ENCODE measurements at places on chromosomes 1 and 21. TPM values are rescaled to one million over a fixed set of nuclear protein-coding genes. Genes with fewer than 3 reads are reported as not detected.

The TBX19 gene
- total RNA-seq, result 2.4 TPM

The IL22RA1 gene
- not detected for total RNA-seq

The IRF6 gene
- total RNA-seq, result 0.25 TPM

The SPAG17 gene
- total RNA-seq, result not detected

The ANKRD45 gene
- not detected for total RNA-seq

The ELF3 gene
- 0.38 TPM for total RNA-seq

The TMEM183A gene
- total RNA-seq, result 69.1 TPM

The SLC9C2 gene
- total RNA-seq, result not detected

DNA sequence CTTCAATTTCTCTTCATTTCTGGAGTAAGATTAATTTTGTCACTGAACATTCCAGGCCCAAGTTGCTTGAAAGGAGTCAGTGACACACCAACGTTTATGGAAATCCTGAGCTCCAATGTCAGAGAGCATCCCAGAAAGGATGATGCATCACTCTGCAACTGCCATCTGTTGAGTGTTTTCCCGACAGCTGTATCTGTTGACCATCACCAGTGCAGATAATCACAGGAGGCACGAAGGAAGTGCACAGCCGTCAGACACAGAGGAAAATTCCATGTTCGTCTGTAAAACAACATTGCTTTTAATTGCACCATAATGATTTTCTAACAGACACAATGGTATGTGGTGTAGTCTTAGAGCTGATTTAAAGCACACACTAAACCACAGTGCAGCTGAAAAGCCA, 376.7 kb upstream of the ADGRL2 start:
- no peak for DNase-seq

DNA sequence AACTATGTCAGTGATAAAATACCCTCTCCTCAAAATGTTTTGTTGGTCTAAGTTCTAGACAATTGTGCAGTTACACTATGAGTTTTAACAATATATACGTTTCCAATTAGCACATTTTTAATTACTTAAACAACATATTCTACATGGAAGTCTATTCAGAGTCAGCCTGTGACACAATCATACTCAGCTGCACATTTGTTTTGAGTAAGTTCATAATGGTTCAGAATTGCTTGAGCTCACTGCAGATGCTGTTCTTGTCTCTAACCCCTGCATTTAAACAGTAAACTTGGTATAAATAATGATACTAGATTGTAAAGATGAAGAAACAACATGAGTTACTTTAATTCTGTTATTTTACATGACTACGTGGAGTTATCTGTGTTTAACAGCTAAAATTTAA, 30.6 kb downstream of the CDKN2C start:
- no peak for DNase-seq

- DNase-seq, result no peak
Observed at GRCh38 chr1:69290291-69290690, 277.4 kb upstream of the LRRC7 start.

GRCh38 chr1:180486092-180486491, 16.3 kb downstream of the ACBD6 start:
- no peak for DNase-seq

DNA sequence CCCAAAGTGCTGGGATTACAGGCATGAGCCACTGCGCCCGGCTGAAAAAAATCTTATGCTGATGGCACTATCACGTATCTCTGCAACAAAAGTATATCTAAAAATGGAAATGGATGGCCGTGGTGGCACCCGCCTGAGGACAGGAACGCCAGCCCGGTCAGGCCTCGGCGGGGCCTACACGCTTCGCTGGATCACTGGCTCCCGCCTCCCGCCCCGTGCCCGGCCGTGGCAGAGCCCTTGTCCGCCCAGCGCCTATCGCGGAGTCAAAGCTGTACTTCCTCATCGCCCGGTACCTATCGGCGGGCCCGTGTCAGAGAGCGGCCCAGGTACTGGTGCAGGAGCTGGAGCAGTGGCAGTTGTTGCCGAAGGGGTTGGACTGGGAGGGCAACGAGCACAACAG, 28.8 kb upstream of the PDPN start:
- DNase-seq, result no peak

DNA sequence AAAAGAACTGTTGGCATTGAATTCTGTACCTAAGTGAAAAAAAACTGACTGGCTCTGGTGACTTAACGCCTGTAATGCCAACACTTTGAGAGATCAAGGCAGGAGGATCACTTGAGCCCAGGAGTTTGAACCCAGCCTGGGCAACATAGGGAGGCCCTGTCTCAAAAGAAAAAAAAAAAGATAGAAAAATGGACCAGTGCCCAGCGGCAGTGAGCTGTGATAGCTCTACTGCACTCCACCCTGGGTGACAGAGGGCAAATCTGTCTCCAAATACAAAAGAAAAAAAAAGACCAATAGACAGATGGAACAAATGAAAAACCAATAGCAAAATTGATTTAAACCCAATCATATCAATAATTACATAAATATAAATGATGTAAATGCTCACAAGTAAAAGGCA, 674 bp upstream of the AKR7A3 start:
- no peak for DNase-seq

GRCh38 chr1:33126411-33127000, 45.6 kb downstream of the AZIN2 start:
- peak; percentile 14 for DNase-seq

GRCh38 chr1:202355944-202356553, 7.5 kb downstream of the PPP1R12B start:
- DNase-seq, result no peak

DNA sequence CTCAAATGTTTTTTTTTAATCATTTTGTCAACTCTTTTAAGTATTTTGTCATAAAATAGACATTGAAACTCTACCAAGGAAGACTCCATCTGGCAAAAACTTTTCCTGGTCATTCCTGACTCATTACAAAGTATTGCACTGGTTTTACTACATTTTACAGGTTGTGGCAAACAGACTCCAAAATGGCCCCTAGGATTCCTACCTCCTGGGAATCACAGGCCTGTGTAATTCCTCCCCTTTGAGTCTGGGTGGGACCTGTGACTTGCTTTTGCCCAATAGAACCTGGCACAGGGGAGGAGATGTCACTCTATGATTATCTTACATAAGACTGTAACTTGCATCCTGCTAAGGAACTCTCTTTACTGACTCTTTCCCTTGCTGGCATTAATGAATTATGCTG, 123.6 kb upstream of the KCNJ6 start:
- no peak for DNase-seq

- peak; percentile 26 for DNase-seq
Observed at GRCh38 chr1:248243204-248243603, 12.0 kb downstream of the OR2M4 start.
